ENCODE measurements at places on chromosomes 7 and 10.
A peak's percentile ranks its signal among the peaks of the same experiment; 100 is the strongest.

DNA sequence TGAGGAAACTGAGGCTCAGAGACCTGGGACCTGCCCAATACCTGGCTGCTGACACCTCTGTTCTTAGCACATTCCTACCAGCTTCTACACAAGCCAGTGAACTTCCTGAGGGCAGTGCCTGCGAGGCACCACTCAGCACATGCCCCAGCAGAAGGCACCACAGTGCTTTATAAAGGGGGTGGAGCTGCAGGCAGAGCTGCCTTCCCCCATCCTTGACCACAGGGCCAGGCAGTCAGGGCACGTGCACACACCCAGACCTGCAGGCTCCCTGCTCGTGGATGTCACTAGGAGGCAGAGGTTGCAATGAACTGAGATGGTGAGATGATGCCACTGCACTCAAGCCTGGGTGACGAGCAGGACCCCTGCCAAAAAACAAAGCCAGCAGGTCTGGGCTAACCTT is 39.2 kb upstream of the TUBB8 start:
- no peak overlapping the region for H3K27ac ChIP-seq
- no peak overlapping the region for H3K4me3 ChIP-seq
- H3K36me3 ChIP-seq, result no peaks in the 10 kb centered on the region
- no peak for DNase-seq
- no peaks in the 10 kb centered on the region for H3K27me3 ChIP-seq
- H3K4me1 ChIP-seq, result no peaks in the 10 kb centered on the region

DNA sequence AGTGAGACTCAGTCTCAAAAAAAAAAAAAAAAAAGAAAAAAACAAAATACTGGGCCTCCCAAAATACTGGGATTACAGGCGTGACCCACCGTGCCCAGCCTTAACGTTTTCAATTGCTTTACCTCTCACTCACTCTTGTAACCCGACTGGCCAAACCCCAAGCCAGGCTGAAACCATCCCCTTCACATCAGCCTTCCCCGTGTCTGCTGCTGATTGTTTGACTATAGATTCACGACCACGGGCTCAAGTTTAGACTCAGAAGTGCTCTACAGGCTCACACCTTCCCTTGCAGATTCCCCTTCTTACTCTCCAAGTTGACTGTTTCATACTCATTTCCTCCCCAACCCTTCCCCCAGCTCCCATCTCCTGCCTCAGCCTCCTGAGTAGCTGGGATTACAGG is 22.3 kb downstream of the TYW1 start:
- H3K36me3 ChIP-seq, result peaks cover 91% of the 10 kb centered on the region
- no peak for DNase-seq
- H3K27me3 ChIP-seq, result no peaks in the 10 kb centered on the region
- H3K27ac ChIP-seq, result no peak overlapping the region
- no peaks in the 10 kb centered on the region for H3K4me1 ChIP-seq

DNA sequence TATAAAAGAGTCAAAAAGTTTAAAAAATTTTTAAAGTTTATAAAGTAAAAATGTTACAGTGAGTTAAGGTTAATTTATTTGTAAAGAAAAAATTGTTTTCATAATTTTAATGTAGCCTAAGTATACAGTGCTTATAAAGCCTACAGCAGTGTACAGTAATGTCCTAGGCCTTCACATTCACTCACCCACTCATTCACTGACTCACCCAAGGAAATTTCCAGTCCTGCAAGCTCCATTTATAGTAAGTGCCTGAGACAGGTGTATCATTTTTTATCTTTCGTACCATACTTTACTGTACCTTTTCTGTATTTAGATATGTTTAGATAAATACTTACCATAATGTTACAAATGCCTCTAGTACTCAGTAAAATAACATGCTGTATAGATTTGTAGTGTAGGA is 269.7 kb upstream of the PHF14 start:
- DNase-seq, result no peak
- no peak overlapping the region for H3K27ac ChIP-seq
- no peaks in the 10 kb centered on the region for H3K27me3 ChIP-seq
- no peaks in the 10 kb centered on the region for H3K4me1 ChIP-seq

GRCh38 chr10:132477398-132478340 is 59.9 kb upstream of the INPP5A start:
- peak; percentile 43 for DNase-seq
- no peaks in the 10 kb centered on the region for H3K27me3 ChIP-seq
- no peaks in the 10 kb centered on the region for H3K36me3 ChIP-seq
- no peak overlapping the region for H3K4me3 ChIP-seq

GRCh38 chr10:30002426-30003266 is 56.7 kb downstream of the JCAD start:
- H3K27me3 ChIP-seq, result no peaks in the 10 kb centered on the region
- no peaks in the 10 kb centered on the region for H3K36me3 ChIP-seq
- no peaks in the 10 kb centered on the region for H3K4me1 ChIP-seq
- DNase-seq, result peak; percentile 79
- no peak overlapping the region for H3K4me3 ChIP-seq

DNA sequence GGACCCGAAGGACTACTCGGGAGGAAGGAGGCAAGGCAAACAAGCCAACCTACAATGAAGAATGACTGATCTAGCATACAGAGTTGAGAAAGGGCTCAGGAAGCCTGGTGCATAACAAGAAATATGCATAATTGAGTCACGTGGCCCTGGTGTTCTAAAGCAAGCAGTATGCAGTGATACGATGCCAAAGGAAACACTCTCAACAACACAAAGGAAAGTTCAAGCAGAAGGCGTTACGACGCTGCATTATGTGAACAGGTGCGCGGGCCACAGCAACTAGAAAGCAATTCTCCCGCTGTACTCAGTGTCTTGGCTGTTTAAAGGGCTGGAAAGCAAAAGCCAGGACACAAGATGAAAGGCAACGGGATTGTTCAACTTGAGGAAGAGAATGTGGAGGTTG is 100.8 kb downstream of the PRTFDC1 start:
- no peaks in the 10 kb centered on the region for H3K36me3 ChIP-seq
- DNase-seq, result no peak
- peaks cover 6% of the 10 kb centered on the region for H3K4me1 ChIP-seq
- no peak overlapping the region for H3K27ac ChIP-seq

DNA sequence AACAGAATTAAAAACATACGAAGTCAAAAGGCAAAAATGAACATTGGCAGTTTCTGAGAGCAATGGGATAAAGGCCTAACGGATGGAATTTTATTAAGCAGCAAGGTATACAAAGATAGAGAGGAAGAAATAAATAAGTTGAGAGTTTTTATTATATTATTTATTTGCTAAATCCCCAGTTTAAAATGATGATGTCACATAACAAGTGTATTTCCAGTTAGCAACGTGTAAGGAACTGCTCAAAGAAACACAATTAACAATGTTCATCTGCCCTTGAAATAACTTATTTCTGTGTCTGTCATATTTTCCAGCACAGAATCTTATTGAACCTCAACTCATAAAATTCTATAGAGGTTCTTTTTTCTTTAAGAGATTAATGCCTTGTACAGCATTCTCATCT is 108.6 kb upstream of the TMEM106B start:
- no peaks in the 10 kb centered on the region for H3K36me3 ChIP-seq
- H3K27me3 ChIP-seq, result no peaks in the 10 kb centered on the region
- H3K4me3 ChIP-seq, result no peak overlapping the region
- H3K4me1 ChIP-seq, result no peaks in the 10 kb centered on the region
- no peak overlapping the region for H3K27ac ChIP-seq

GRCh38 chr7:39582536-39582935 is 16.3 kb downstream of the YAE1 start:
- no peak overlapping the region for H3K27ac ChIP-seq
- H3K4me3 ChIP-seq, result no peak overlapping the region
- no peak for DNase-seq
- no peaks in the 10 kb centered on the region for H3K27me3 ChIP-seq
- no peaks in the 10 kb centered on the region for H3K4me1 ChIP-seq

GRCh38 chr7:43309706-43310022 is 197.2 kb downstream of the HECW1 start:
- no peaks in the 10 kb centered on the region for H3K27me3 ChIP-seq
- no peak overlapping the region for H3K27ac ChIP-seq
- no peaks in the 10 kb centered on the region for H3K4me1 ChIP-seq
- no peak overlapping the region for H3K4me3 ChIP-seq

DNA sequence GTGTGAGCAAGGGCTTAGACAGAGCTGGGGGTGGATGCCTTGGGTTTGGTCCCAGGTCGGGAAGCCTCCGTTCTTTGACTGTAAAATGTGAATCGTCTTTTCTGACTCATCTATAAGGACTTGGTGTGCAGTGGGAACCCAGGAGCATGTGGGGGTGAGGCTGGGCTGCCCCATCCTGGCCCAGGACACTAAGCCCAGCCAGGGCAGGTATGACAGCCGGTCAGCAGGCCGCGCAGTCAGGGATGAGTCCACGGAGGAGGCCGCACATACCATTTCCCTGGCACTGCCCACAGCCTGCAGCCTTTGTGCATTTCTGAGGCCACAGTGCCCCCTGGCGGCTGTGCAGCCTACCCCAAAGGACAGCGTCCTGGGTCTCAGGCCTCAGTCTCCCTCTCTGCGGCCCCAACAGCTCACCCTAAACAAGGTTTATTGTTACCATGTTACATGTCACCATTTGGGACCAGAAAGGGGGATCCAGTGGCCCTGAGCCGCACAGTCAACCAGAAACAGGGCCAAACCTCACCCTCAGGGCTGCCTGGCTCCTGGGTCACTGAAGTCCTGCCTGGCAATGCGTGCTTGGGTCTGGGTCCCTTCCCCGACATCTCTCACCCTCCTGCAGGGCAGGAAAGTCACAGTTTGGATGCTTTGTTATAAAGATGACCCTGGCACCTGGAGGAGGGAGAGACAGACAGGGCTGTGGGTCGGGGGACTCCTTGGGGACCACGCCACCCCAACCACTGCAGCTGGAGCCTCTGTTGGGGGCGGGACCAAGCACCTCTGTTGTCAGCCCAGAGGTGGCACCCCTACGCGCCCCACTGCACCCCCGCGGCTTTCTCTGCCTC is 14.4 kb upstream of the SH2B2 start:
- H3K27ac ChIP-seq, result no peak overlapping the region
- H3K4me1 ChIP-seq, result no peaks in the 10 kb centered on the region
- no peak overlapping the region for H3K4me3 ChIP-seq
- no peaks in the 10 kb centered on the region for H3K27me3 ChIP-seq

- no peaks in the 10 kb centered on the region for H3K27me3 ChIP-seq
- no peaks in the 10 kb centered on the region for H3K36me3 ChIP-seq
- H3K4me1 ChIP-seq, result no peaks in the 10 kb centered on the region
- DNase-seq, result no peak
- no peak overlapping the region for H3K4me3 ChIP-seq
- no peak overlapping the region for H3K27ac ChIP-seq
Observed at GRCh38 chr10:970311-971149, 17.7 kb upstream of the GTPBP4 start.

- no peaks in the 10 kb centered on the region for H3K4me1 ChIP-seq
- H3K27me3 ChIP-seq, result no peaks in the 10 kb centered on the region
- H3K36me3 ChIP-seq, result no peaks in the 10 kb centered on the region
- no peak overlapping the region for H3K4me3 ChIP-seq
- no peak for DNase-seq
Observed at GRCh38 chr10:124872681-124873080, 69.2 kb upstream of the ZRANB1 start.

- no peaks in the 10 kb centered on the region for H3K27me3 ChIP-seq
- H3K4me1 ChIP-seq, result no peaks in the 10 kb centered on the region
- no peak overlapping the region for H3K4me3 ChIP-seq
- DNase-seq, result no peak
- no peak overlapping the region for H3K27ac ChIP-seq
Observed at GRCh38 chr7:93245525-93246432, 13.6 kb downstream of the VPS50 start.

- no peaks in the 10 kb centered on the region for H3K36me3 ChIP-seq
- no peak overlapping the region for H3K27ac ChIP-seq
- DNase-seq, result no peak
- H3K4me3 ChIP-seq, result no peak overlapping the region
Observed at GRCh38 chr7:50685135-50686065, 97.3 kb downstream of the GRB10 start.

- no peak overlapping the region for H3K27ac ChIP-seq
- H3K4me3 ChIP-seq, result no peak overlapping the region
- H3K27me3 ChIP-seq, result no peaks in the 10 kb centered on the region
- H3K36me3 ChIP-seq, result no peaks in the 10 kb centered on the region
Observed at GRCh38 chr10:16960551-16960950, 143.3 kb upstream of the RSU1 start.

DNA sequence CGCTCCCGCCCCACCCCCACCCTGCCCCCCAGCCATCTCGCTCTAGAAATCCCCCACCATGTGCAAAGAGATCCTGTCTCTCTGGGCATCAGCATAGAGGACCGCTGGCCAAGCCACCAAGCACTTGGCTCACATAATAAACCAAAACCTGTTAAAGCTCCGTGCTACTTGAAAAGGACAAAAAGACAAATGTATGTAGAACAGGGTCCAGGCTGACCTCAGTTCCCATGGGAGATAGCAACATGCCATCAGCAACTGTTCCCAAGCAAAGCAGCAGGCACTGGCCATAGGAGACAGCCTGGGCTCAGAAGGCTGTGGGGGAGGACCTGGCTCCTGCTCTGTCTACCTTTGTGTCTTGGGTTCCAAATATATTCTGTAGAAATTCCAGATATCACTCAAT is 38.4 kb upstream of the GDF10 start:
- no peak overlapping the region for H3K4me3 ChIP-seq
- H3K36me3 ChIP-seq, result no peaks in the 10 kb centered on the region
- peak overlapping the region; percentile 79 for H3K27ac ChIP-seq
- H3K4me1 ChIP-seq, result peaks cover 26% of the 10 kb centered on the region
- no peaks in the 10 kb centered on the region for H3K27me3 ChIP-seq

GRCh38 chr10:131790021-131790420 is 110.8 kb upstream of the PPP2R2D start:
- H3K27me3 ChIP-seq, result no peaks in the 10 kb centered on the region
- DNase-seq, result no peak
- no peak overlapping the region for H3K27ac ChIP-seq
- no peak overlapping the region for H3K4me3 ChIP-seq
- no peaks in the 10 kb centered on the region for H3K4me1 ChIP-seq
- H3K36me3 ChIP-seq, result no peaks in the 10 kb centered on the region

DNA sequence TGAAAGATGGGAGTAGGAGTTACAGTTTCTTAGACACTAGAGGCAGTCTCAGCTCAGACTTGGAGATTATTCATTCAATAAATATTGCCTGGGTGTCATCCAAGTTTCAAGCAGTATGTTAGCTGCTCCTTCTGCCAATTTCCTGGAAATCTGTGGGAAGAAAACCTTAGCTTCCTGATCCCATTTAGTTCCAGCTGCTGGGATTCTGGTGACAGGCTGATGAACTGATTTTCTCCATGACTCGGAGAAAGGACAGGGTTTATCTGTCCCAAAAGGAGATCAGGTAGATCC is 95.8 kb downstream of the CLEC2L start:
- no peak overlapping the region for H3K27ac ChIP-seq
- peaks cover 52% of the 10 kb centered on the region for H3K36me3 ChIP-seq
- no peak overlapping the region for H3K4me3 ChIP-seq

Measured in Peyer's patch (tissue), 4 donors.